Endothelial cell (in vitro differentiated cells): ENCODE measurements at places on chromosomes 4 and X.

DNA sequence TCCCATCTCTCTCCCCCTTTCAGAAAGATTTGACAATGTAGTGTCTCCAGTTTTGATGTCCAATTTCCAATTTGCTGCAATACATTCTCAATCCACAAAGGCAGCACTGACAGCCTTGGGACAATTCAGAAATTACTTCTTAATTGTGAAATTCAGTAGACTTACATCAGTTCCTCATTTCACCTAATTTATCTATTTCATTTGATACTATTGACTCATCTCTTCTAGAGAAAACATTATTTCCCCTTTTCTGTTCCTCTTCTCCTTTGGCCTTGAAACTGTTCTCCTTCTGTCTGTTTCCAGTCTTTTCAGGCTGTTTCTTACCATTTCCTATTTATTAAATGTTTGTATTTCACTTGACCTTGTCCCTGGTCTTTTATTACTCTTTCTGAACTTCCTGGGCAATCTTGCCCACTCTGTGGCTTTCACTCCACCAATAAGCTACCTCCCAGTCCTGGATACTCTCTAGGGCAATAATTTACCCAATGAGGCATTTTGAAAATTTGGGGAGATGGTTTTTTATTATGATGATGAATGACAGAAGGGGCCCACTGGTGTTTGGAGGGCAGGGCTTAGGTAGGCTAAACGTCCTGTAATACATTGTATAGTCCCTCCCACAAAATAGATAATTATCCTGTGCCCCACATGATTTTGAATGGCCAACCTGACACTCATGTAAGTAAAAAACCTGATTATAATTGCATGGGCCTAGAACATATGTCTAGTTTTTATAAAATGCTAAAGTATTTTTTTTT, 498.0 kb upstream of the BOD1L1 start:
- no peak for DNase-seq

- DNase-seq: no peak
Measured at GRCh38 chr4:75110061-75110460, 177.1 kb downstream of the PARM1 start.

- DNase-seq: no peak
Measured at GRCh38 chr4:108287834-108288413, 119.2 kb upstream of the LEF1 start.

- DNase-seq: no peak
Measured at GRCh38 chr4:109494563-109494962, 60.9 kb downstream of the SEC24B start.

GRCh38 chrX:17596061-17596460, 141.2 kb upstream of the SCML1 start:
- DNase-seq: no peak

- no peak for DNase-seq
Measured at GRCh38 chr4:119261986-119262385, 49.5 kb downstream of the USP53 start.

- no peak for DNase-seq
Measured at GRCh38 chr4:47031751-47032404, 511 bp downstream of the GABRB1 start.

- peak; percentile 5 for DNase-seq
Measured at GRCh38 chr4:127809173-127809800, 27.2 kb downstream of the HSPA4L start.

DNA sequence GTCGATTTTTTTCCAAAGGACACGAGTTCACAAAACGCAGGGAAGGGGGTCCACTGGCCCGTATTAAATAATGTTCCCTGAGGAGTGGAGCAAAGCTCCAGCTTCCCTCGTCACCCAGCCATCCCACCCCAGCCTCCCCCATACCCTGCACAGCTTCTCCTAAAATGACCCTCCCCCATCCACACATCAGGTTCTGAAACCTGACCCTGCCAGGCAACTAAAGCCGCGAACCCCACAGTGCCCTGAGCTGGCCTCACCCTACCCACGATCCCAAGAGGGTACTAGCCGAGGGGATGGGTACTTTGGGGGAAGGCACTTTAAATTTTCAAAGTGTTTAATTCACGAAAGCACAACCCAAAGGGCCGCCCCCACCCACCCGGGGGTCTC, 634 bp downstream of the APOO start:
- no peak for DNase-seq

GRCh38 chrX:123731258-123731986, 1.4 kb downstream of the THOC2 start:
- no peak for DNase-seq

DNA sequence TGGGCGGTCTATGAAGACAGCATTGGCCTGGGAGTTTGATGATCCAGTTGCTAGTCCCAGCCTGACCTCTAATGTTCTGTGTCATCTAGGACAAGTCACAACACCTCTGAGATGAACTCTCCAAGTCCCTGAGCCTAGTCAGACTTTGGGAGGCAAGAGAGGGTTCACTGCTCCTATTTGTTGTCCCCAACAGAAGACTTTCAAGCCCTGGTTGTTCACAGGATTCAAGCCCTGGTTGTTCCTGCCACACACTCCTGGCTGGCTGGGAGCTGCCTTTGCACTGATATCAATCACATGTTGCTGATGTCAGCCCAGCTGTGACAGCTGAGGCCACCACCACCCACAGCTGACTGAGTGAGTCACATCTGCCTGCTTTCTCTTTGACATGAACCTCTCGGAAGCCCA, 253.2 kb upstream of the RASGEF1B start:
- DNase-seq: no peak

DNA sequence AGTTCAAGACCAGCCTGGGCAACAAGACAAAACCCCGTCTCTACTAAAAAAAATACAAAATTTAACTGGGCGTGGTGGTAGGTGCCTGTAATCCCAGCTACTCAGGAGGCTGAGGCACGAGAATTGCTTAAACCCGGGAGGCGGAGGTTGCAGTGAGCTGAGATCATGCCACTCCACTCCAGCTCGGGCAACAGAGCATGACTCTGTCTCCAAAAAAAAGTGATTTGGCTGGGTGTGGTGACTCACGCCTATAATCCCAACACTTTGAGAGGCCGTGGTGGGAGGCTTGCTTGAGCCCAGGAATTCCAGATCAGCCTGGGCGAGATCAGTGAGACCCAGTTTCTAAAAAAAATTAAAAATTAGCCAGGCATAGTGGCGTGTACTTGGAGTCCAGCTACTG, 4.1 kb downstream of the OPHN1 start:
- no peak for DNase-seq

DNA sequence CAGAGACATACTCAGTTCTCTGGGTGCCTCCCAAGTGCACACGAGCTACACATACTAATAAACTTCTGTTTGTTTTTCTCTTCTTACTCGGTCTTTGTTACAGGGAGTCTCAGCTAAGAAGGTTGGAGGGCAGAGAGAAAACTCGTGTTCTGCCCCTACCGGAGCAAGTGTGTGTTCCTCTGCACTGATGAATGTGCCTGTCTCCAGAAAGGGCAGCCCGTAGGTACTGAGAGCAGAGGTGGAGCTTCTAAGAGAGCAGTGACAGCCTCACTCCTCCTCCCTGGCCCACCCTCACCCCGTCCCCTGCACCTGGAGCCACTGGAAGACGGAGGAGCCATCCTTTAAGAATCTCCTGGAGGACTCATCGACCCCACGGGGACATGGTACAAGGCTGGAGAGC, 67.6 kb downstream of the MTNR1A start:
- DNase-seq: no peak

DNA sequence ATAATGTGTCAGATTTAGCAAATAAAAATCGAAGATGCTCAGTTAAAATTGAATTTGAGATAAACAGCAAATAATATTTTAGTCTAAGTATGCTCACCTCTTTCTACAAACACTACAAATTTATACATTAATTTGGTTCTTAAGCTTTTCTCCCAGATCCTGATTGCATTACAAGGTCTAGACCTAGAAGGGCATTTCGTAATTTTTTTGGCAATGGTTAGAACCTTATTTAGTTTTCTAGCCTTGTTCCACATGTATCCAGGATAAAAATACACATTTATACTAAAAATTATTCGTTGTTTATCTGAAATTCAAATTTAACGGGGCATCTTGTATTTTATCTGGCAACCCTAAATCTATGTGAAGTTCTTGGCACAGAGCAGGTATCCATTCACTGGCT, 2.5 kb upstream of the CDKL5 start:
- no peak for DNase-seq

GRCh38 chr4:110586131-110586850, 36.6 kb downstream of the PITX2 start:
- DNase-seq: no peak

DNA sequence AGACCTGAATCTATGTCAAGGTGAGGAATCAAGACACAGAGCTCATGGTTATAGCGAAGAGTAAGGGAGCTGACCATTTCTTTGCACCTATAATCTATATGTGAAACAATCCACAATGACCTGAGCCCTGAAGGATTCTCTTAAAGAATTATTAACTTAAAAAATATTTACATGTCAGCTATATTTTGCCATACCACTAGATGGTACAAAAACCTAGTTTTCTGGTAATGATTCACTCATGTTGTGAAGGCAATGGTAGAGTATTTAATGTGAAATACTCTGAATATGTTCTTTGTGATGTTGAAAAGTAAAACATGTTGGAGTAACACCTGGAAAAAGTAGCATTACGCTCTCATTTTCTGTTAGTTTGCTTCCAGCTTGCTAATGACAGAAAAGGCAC, 40.0 kb downstream of the VGLL1 start:
- DNase-seq: no peak

GRCh38 chrX:133389975-133390374, 25.3 kb downstream of the GPC4 start:
- no peak for DNase-seq

- DNase-seq: peak; percentile 46
Measured at GRCh38 chrX:53071604-53072417, 10.4 kb upstream of the TSPYL2 start.

- DNase-seq: no peak
Measured at GRCh38 chr4:86921608-86922252, 13.1 kb upstream of the AFF1 start.

GRCh38 chr4:151199319-151200190, 77.4 kb upstream of the PRSS48 start:
- DNase-seq: no peak

- DNase-seq: no peak
Measured at GRCh38 chrX:127085939-127086338, 266.4 kb downstream of the PRR32 start.

DNA sequence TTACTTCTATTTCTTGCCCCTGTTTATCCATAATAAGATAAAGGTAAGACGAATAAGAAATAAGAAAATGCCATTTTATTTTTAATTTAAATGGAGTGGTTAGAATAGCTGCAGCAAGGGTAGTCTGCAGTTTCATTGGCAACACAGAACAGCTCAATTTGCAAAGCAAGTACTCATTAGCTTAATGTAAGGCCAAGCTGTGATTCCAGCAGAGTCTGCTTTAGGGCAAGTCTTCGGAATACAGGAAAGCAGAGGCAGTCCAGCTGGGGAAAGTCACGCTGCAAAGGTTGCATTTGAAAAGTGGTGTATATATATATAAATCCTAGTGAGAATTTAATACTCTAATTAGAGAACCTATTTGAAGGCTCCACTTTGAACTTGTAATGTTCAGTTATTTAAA, 59.0 kb downstream of the ANXA10 start:
- no peak for DNase-seq

GRCh38 chr4:186534056-186534455, 21.3 kb downstream of the MTNR1A start:
- no peak for DNase-seq

DNA sequence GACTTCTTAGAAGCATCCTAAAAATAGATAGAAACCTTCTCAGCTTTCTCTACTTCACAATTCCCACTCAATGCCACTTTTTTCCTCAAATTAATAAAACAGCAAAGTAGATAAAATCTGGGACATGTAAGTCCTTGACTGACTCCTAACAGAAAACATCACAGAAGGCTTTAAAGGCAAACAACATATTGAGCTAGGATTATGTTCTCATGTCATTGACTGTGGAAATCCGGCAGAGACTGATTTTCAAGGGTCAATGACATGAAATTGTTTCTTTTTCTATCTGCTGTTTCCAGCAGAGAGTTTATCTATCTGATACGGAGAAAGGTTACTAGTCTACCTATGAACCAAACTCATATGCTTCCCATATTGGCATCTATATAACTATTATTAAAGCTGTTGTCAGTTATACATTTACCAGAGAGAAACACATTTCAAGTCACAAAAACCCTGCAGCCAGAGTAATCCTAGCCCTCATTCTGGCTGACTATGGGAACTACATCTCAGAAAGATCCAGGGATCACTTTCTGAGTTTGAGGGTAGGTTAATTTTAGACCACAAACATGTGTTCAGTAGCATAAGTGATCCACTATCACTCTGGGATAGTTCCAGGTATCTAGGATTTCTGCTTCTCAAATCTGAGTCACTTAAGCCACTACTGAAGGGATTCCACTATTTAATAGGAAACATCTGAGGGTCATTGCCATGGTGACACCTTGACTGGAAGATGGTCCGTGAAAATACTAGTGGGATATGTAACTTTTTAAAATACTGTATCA, 147.6 kb downstream of the PPP3CA start:
- no peak for DNase-seq

- no peak for DNase-seq
Measured at GRCh38 chr4:48342606-48342880, 1.2 kb downstream of the SLAIN2 start.

DNA sequence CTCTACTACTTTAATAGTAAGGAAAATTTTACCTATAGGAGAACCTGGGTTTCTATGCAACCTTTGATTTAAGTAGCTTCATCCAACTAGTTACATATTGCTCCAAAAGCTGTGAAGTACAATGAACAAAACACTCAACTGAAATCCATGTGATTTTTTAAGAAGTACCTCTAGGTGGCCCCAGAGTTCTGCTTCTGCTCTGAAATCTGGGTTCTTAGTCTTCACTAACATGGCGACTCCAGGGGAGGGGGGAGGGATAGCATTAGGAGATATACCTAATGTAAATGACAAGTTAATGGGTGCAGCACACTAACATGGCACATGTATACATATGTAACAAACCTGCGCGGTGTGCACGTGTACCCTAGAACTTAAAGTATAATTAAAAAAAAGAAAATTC, 73.4 kb upstream of the MAGEB2 start:
- peak; percentile 24 for DNase-seq

DNA sequence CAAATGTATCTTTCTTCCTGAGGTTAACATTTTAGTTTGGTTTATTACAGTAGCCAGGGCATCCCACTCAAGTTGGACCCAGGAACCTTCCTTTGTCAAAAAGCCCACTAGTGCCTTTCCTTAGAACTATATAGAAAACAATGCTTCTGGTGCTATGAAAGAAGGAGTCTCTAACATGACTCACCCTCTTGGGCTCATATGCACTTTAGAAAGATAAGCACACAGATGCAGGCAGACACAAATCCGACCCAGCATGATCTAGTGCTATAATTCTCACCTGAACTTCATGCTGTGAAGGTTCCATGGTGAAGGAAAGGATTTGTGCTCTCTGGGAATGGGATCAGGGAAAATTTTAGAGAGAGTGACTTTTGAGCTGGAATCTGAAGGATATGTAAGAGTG, 289.4 kb downstream of the ANKRD50 start:
- DNase-seq: no peak
